NCI-H510A (cell line): ENCODE measurements at places on chromosomes 11 and 22.

GRCh38 chr11:64185693-64186491 is at the start of gene STIP1:
TSS of gene STIP1 (plus strand) at chr11:64186171. CDS start at chr11:64186262, 91 bp downstream.
- DNase-seq, result peak; percentile 99

DNA sequence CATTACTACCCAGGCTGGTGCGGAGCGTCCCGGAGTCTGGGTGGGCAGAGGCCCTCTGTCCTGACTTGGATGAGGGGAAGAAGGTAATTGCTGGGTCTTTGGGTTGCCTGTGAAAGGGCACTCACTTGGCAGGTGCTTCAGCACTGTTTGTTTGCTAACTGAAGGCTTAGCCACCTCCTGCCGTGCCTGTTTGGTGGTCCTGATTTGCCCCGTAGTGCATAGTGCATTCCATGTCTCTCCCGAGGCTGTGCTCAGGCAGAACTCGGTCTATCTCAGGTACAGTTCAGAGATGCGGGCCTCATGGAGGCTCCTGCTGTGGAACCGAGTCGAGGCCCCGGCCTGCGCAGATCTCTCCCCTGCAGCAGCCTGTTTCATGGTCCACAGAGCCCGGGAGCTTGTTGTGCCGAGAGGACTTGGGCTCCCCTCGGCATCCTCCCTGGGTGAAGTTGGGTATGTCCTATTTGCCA is 146.2 kb downstream of the TBC1D22A start:
- no peak for DNase-seq

- no peak for DNase-seq
Observed at GRCh38 chr22:37428649-37429586, 1.6 kb upstream of the ELFN2 start.

DNA sequence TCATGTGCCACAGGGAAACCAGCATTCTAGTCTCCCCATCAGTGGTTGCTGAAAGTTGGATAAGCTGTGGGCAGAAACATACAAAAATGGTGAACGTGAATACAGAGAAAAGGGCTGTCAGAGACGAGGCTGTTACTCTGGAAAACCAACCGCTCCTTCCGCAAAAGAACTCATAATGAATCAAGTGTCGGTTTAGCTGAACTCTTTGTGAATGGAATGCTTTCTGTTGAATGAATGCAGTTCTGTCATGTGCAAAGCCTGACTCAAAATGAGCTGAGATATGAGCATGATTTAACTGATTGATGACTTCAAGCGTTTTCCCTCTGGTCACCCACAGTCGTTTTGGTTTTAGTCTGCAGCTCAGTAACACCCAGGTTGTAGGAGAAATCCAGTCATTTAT is 298.3 kb downstream of the ETS1 start:
- DNase-seq, result no peak

DNA sequence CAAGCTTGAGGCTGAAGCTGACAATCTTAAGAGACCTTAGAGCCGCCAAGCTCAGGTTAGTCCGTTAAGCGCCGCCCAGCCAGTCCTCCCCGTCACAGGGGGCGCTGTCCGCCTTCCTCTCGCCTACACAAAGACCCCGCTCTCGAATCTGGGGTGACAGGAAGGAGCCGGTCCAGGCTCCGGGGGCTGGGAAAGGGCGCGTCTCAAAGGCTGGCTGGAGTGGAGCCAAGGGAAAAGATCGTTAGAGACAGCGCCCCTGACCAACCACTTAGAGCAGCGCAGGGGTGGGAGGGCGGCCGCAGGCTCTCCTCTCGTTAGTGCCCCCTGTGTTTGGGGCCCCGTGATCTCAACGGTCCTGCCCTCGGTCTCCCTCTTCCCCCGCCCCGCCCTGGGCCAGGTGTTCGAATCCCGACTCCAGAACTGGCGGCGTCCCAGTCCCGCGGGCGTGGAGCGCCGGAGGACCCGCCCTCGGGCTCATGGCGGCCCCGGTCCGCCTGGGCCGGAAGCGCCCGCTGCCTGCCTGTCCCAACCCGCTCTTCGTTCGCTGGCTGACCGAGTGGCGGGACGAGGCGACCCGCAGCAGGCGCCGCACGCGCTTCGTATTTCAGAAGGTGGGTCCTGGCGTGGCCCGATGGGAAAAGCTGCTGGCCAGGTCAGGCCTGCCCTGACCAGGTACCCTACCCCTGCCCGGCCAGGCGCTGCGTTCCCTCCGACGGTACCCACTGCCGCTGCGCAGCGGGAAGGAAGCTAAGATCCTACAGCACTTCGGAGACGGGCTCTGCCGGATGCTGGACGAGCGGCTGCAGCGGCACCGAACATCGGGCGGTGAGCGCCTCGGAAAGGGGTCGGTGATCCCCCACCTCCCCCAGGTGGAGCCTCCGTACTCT is at the start of gene MUS81:
MUS81 (plus strand) TSS at position 156 of the 887 bp plus-strand sequence; CDS start at position 477, 321 bp downstream.
- DNase-seq, result peak; percentile 93

DNA sequence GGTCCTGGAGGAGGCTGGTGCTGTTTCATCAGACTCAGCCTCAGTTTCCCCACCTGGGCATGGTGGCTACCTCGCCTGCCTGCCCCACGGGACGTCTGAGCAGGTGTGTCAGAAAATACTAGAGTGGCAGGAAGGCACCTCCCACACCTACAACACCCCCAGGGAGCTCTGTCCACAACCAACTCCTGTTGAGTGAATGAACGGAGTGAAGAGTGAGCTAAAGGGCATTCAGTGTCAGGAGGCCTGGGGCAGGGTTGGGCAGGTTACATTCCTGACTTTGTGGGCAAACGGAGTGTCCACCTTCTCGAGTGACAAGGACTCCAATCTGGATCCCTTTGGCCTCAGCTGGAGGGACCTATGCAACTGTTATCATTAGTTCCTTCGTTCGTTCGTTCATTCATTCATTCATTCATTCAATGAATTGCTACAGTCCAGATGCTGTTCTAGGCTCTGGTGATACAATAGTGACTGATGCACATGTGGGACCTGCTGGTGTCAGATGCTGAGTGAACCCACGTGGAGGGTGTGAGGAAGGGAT is 195.2 kb downstream of the CTTN start:
- no peak for DNase-seq

DNA sequence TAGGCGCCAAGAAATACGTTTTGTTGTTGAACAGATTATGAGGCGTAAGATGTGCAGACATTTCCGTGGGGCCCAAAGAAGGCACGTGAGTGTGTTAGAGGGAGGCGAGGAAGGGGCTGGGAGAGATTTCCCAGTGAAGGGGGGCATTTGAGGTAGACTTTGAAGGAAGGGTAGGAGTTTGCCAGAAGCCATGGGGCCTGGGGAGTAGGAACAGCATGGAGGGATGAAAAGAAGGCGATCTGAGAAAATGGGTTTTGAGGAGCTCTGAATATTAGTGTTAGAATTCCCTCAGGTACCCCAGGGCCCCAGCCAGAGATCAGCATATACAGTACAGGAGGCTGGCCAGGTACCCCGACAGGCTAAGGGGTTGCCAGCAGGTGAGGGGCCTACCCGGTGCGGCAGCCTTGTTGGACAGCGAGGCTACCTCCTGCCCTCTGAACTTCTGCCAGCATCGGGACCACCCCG is 414 bp upstream of the MIEF1 start:
- no peak for DNase-seq

- no peak for DNase-seq
Observed at GRCh38 chr11:36162006-36162882, 127.0 kb downstream of the COMMD9 start.

GRCh38 chr11:133930767-133931448 is 25.9 kb downstream of the IGSF9B start:
- DNase-seq, result no peak

GRCh38 chr11:43245466-43245865 is 66.3 kb upstream of the API5 start:
- no peak for DNase-seq

DNA sequence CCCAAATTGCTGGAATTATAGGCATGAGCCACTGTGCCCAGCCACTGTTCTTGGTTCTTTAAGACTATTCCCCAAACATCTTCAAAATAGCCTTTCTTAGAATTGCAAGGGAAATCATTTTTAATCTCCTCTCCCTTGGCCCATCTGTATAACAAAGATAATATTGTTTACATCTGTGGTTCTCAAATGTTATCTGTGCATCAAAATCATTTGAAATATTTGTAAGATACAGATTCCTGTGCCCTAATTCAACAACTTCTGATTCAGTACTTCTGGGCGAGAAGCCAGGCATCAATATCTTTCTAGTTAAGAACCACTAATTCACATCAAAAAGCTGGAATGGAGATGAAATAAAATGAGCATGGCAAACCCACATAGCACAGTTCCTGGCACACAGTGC is 83.0 kb downstream of the TMPRSS5 start:
- DNase-seq, result no peak

DNA sequence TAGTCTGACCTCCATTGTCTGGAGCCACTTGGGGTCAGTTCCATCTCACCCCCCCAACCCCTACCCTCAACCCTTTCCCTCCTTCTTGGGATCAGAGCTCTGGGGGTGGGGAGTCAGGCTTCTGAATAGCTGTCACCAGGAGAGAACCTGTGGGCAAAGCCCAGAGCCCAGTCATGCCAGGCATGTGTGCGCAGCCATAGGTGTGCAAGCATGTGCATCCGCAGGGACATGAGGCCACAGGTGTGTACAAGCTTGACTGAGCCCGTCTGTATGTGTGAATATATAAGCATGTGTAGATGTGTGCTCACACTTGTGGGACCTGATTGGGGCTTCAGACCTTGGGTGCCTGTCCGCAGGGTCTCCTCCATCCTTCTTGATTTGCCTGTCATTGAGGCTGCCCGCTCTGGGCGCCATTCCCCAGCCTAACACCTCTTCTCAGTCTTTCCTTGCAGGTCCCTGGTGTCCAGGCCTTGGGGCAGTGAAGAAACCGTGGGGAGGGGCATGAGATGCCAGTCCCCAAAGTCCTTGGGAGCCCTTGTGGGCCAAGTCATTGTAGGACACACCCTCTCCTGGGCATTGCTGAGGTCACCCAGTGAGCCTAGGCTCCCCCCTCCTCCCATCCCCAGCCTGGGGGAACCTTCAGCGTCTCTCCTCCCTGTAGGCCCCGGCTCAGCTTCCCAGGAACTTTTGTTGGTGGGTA is 9.0 kb downstream of the ATG16L2 start:
- DNase-seq, result no peak
